Panc1 (cell line): ENCODE measurements at places on chromosomes 5 and 9. TPM values are rescaled to one million over a fixed set of nuclear protein-coding genes. Genes with fewer than 3 reads are reported as not detected.

- DNase-seq: no peak
Observed at GRCh38 chr5:31036411-31036810, 157.1 kb upstream of the CDH6 start.

GRCh38 chr9:134802216-134802795, 78.3 kb upstream of the FCN2 start:
- no peak for DNase-seq

GRCh38 chr5:74464512-74465209, 175.9 kb downstream of the ENC1 start:
- DNase-seq: no peak

DNA sequence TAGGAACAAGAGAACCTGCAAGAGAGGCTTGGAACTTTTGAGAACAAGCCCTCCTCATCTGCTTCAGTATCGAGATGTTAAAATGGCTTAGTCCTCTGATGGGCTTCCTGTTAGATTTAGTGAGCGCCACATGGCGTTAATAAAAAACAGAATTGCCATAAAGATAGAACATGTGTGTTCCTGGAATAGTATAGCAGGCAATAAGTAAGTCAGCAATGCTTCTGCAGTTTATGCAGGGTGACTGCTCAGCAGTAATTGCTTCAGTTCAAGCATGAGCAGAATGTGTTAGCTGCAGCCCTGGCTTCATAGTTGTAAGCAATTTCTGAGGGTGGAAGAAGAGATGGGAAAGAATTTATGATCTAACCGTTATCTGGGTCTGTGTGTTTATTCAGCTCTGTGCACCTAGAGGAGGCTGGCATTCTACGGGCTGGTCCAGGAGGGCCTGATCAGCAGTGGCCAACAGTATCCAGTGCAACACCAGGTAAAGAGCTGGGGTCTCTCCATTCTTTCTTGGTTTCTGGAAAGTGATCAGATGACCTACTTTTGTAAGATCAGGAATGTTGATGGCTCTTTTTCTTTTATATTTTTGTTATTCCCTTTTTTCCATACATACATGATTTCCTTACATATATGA, 15.9 kb downstream of the PCDHAC2 start:
- DNase-seq: no peak

ANXA1 gene
- 72.0 TPM for total RNA-seq

DNA sequence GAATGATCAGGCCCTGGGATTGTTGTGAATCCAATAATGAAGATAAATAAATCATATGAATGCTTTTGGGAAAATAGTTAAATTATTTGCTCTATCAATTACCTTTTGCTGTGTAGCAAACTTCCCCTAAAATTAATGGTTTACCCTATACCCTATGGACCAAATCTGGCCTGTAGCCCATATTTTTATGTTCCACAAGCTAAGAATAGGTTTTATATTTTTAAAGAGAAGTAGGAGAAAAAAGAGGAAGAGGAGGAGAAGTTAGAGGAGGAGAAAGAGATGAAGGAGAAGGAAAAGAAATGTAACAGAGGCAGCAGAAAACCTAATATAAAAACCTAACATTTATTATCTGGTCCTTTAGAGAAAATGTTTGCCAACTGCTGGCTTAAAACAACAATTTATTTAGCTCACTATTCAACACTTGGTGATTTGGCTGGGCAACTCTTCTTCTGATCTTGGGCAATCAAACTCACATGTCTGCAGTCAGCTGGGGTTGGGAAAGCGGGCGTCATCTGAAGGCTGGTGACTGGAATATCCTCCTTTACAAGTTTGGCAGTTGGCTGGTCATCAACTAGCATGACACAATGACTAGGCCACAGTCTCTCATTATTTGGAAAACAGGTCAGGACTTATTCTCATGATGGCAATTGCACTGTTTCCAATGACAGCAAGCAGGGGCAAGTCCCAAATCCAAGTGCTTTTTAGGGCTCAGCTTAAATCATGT, 522.9 kb downstream of the RASEF start:
- no peak for DNase-seq

GRCh38 chr5:83434946-83435345, 36.6 kb upstream of the VCAN start:
- DNase-seq: no peak

HTR4 gene
- total RNA-seq: not detected

DNA sequence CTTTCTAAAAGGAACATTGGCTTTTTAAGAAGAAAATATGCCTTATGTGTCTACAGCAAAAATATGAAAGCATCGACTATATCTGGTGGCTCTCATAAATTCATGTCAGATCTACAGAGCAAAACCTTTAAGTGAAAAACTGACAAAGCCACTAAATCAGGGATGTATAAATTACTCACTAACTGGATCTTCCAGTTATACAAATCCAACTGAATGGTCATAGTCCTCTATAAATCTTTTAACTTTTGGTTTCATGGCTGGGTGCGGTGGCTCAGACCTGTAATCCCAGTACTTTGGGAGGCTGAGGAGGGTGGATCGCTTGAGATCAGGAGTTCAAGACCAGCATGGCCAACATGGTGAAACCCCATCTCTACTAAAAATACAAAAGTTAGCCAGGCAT, 29.2 kb upstream of the GZMA start:
- no peak for DNase-seq
